ENCODE measurements at places on chromosomes 2 and 18.

DNA sequence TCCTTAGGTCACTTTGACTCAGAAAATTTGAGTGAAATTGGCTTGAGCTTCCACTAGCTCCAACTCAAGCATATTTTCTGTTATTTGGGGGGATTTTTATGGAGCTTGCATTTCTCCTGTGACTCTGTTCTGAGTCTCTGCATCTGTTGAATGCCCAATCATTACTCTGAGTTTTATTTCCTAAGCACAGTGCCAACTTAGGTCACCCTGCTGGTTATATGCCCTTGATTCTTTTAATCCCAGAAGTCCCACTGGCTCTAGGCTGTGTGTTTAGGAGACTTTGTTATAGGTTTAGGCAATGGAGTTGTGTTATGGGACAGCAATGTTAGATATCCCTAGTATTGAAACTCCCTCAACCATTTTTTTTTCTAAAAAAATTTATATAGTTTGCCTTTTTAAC is 198.2 kb upstream of the DTNA start:
- DNase-seq = no peak
- no peaks in the 10 kb centered on the region for H3K27me3 ChIP-seq
- no peaks in the 10 kb centered on the region for H3K36me3 ChIP-seq
- no peak overlapping the region for H3K27ac ChIP-seq
- no peak overlapping the region for H3K4me3 ChIP-seq

GRCh38 chr2:215970425-215970824 is 42.9 kb downstream of the MREG start:
- H3K27ac ChIP-seq = no peak overlapping the region
- no peak for DNase-seq
- H3K27me3 ChIP-seq = no peaks in the 10 kb centered on the region
- H3K4me3 ChIP-seq = no peak overlapping the region
- peaks cover 19% of the 10 kb centered on the region for H3K4me1 ChIP-seq

GRCh38 chr2:28271231-28271918 is 121.3 kb upstream of the FOSL2 start:
- no peak overlapping the region for H3K4me3 ChIP-seq
- no peaks in the 10 kb centered on the region for H3K27me3 ChIP-seq
- peaks cover 55% of the 10 kb centered on the region for H3K4me1 ChIP-seq
- DNase-seq = no peak

DNA sequence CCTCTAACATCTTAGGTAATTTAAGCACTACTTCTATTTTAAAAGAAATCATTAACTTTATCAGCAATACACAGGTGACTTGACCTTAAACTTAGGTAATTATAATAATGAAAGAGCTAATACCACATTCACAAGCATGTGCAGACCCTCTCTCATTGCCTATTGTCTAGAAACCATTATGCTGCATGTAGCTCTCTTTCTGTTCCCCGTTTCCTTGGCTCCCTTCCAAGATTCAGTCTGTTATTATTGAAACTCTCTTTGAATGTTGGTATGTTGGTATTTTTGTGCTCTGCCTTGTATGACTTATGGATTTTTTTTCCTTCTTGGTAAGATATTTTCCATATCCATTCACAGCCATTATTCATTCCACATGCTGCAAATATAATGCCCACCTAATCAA is 201.2 kb downstream of the CDCA7 start:
- no peaks in the 10 kb centered on the region for H3K4me1 ChIP-seq
- H3K36me3 ChIP-seq = no peaks in the 10 kb centered on the region
- no peak overlapping the region for H3K27ac ChIP-seq

DNA sequence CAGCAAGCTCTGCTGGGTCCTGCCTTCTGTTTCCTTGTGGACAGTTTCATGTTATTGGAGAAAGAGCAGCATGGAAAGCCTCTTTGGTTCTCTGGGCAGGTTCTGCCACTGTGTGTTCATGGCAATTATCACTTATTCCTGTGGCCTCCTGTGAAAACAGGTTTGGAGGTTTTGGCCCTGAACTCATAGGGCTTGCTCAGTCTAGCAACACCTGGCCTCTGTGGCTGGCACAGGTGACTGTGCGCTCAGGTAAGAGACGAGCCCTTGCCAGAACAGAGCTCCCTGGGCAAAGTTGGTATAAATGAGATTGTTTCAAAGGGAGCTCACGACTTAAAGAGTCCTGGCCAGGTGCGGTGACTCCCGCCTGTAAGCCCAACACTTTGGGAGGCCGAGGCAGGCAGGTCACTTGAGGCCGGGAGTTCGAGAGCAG is 5.7 kb downstream of the CEP68 start:
- DNase-seq = no peak
- H3K4me1 ChIP-seq = peaks cover 26% of the 10 kb centered on the region
- no peak overlapping the region for H3K4me3 ChIP-seq
- no peak overlapping the region for H3K27ac ChIP-seq
- no peaks in the 10 kb centered on the region for H3K27me3 ChIP-seq
- no peaks in the 10 kb centered on the region for H3K36me3 ChIP-seq

GRCh38 chr2:25207078-25207545 is 38.7 kb upstream of the POMC start:
- no peak overlapping the region for H3K27ac ChIP-seq
- H3K27me3 ChIP-seq = no peaks in the 10 kb centered on the region
- H3K36me3 ChIP-seq = no peaks in the 10 kb centered on the region
- no peak overlapping the region for H3K4me3 ChIP-seq
